Dorsolateral prefrontal cortex (tissue), 122 donors: ENCODE measurements at places on chromosomes 5 and 9. TPM values are rescaled to one million over a fixed set of nuclear protein-coding genes. Genes with fewer than 3 reads are reported as not detected.

Gene SLC34A3
- not detected for total RNA-seq

Gene EIF4E1B
- 8.5 TPM for total RNA-seq

DNA sequence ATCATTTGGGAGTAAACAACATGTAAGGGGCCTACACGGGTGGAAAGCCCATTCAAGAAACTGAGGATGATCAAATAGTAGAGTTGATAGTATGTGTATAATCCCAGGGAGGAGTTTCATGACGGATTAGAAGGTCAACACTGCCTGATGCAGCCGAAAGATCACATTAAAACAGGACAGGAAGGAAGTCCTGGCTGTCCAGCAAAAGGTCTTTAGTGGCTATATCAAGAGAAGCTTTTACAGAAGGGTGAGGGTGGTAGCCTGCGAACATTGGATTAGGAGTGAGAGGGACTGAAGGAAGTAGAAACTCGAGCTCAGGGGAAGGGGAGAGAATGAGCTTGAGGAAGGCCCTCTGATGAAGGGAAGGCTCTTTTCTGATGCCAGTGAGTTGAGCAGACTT lies 36.0 kb downstream of the DOCK8 start:
- no peak for DNase-seq

DNA sequence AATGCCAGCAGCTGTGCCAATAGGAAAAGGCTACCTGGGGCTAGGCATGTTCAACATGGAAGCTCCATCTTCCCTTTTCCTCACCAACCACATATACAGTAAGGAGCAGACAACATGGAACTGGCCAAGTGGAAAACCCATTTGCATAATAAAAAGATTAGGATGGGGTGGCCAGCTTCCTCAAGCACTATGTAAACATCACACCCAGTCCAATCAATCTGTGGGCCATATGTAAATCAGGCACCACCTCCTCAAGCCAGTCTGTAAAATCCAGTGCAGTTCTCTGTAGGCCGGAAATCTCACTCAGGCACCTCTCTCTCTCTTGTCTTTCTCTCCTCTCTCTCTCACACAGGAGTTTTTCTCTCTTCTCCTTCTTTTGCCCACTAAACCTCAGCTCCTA lies 360.2 kb upstream of the GRIA1 start:
- DNase-seq = no peak

Gene SLC36A3
- total RNA-seq = not detected

Gene HACD4
- total RNA-seq = 1.7 TPM

Gene NR5A1
- not detected for total RNA-seq

Gene ADAMTS16
- total RNA-seq = 3.5 TPM
